Muscle of leg (tissue), 16 donors: ENCODE measurements at places on chromosomes 11 and 22. TPM values are rescaled to one million over a fixed set of nuclear protein-coding genes. Genes with fewer than 3 reads are reported as not detected.
A peak's percentile ranks its signal among the peaks of the same experiment; 100 is the strongest.

The CACNA1I gene
- total RNA-seq, result 0.04 TPM

The DDIAS gene
- 3.0 TPM for total RNA-seq

- no peak for DNase-seq
- peaks cover 2% of the 10 kb centered on the region for H3K4me1 ChIP-seq
- peaks cover 11% of the 10 kb centered on the region for H3K27me3 ChIP-seq
- H3K4me3 ChIP-seq, result no peak overlapping the region
- no peaks in the 10 kb centered on the region for H3K36me3 ChIP-seq
Measured at GRCh38 chr22:39913886-39914285, 13.0 kb downstream of the GRAP2 start.

DNA sequence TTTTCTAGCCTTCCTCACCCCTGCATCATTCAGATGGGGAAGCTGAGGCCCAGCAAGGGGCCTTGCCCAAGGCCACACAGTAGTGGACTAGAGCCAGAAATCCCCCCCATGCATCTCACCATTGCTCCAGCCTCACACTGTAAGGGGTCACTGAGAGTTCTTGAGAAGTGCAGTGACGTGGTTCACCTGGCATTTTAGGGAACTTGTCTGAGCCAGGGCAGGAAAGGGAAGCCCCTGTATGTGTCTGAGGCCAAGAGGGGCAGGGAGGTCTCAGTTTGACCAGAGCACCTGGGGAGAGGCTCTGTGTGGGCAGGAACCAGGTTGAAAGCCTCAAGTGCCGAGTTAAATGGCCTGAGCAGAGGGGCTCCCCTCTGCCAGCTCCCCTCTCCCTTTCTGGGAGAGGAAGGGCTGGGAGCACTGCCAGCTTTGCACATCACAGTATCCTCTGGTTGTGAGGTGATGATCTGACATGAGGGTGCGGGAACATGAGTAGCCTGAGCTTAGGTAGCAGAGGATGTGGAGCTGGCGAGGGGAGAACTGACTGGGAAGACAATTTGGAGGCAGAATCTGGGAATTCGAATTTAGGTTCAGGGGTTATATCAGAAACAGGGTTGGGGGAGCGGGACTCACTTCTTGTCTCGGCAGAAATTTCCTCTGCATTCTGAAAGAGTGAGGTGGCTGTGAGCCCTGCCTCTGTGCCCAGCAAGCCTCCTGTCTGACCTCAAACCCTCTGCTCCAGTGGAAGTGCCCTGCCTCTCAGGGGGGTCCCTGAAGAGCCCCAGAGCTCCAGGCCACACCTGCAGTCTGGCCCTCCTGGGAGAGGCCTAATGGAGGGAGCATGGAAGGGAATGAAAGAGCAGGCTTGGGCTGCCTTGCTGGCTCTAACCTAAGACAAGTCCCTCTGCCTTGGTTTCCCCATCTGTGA, 14.6 kb downstream of the ARHGEF17 start:
- peaks cover 58% of the 10 kb centered on the region for H3K4me1 ChIP-seq
- H3K27me3 ChIP-seq, result no peaks in the 10 kb centered on the region
- H3K4me3 ChIP-seq, result no peak overlapping the region
- DNase-seq, result peak; percentile 51
- H3K27ac ChIP-seq, result peak overlapping the region; percentile 87
- peaks cover 20% of the 10 kb centered on the region for H3K36me3 ChIP-seq

DNA sequence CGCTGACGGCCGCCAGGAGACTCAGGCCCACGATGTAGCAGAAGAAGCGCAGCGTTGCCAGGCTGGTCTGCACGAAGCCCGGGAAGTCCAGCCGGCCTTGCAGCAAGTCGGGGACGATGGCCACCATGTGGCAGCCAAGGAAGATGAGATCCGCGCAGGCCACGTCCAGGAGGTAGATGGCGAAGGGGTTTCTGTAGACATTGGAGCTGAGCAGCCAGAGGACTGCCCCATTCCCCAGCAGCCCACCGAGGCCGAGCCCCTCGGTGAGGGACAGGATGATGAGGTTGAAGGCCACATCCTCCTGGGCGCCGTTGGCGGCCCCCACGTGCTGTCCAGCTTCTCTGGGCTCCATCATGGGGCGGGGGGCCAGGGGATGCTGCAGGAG, 3.8 kb downstream of the MRGPRE start:
- no peak overlapping the region for H3K27ac ChIP-seq
- no peak overlapping the region for H3K4me3 ChIP-seq
- H3K4me1 ChIP-seq, result no peaks in the 10 kb centered on the region
- peaks cover 44% of the 10 kb centered on the region for H3K27me3 ChIP-seq
- no peaks in the 10 kb centered on the region for H3K36me3 ChIP-seq
- DNase-seq, result no peak

The CCDC87 gene
- total RNA-seq, result 0.09 TPM

- no peak overlapping the region for H3K4me3 ChIP-seq
- DNase-seq, result peak; percentile 61
- H3K36me3 ChIP-seq, result no peaks in the 10 kb centered on the region
- no peaks in the 10 kb centered on the region for H3K4me1 ChIP-seq
- H3K27me3 ChIP-seq, result peaks cover 5% of the 10 kb centered on the region
Measured at GRCh38 chr11:116466801-116467200, 306.0 kb downstream of the BUD13 start.

- peaks cover 2% of the 10 kb centered on the region for H3K4me1 ChIP-seq
- DNase-seq, result no peak
- peaks cover 36% of the 10 kb centered on the region for H3K27me3 ChIP-seq
- H3K27ac ChIP-seq, result no peak overlapping the region
Measured at GRCh38 chr22:43407591-43407990, 4.2 kb upstream of the MPPED1 start.

DNA sequence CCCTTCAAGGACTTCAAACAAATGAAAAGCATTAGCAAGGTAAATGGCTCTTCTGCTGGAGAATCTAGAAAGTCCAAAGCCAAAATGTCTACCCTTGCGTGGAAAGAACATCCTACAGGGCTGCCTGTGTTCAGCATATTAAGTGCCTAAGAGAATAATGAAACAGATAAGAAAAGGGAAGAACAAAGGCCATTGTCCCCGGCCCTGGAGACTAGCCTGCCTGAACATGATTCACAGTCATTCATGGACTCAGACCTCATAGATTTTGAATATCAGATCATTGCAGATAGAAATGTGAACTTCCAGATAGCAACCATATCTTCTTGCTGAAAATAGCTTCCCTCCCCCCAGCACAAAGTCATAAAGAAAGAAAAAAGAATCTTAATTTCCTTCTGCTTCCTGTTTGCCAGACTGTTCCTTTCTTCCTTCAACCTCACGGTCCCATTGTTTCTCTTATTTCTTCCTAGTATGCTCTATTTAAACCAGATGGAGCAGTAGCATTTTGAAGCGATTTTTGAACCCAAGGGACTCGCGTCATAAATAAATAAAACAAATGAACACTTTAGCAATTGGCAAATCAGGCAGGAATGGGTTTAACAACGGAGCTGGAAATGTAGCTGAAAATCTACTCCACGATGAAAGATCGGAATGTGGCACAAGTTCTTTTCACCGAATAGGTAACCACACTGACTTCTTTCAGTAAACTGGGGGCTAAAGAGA, 408.2 kb upstream of the CCDC90B start:
- H3K27me3 ChIP-seq, result no peaks in the 10 kb centered on the region
- H3K4me3 ChIP-seq, result no peak overlapping the region
- H3K36me3 ChIP-seq, result no peaks in the 10 kb centered on the region
- peak overlapping the region; percentile 45 for H3K27ac ChIP-seq
- peak; percentile 84 for DNase-seq

DNA sequence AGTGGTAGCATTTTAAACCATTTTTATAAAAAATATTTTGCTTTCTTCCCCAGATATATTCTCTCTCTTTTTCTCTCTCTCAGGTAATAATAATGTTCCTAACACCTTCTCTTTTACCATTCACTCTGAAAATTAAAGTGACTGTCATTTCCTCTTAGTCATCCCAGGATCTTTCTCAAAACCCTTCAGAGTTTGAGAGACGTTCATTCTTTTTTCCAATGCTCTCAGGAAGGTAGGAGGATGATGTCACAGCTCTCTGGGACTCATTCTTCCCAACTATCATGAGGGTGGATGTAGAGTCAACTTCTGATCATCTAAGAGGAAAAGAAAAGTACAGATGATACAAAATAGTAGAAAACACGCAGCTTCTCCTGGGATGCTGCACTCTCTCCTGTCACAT, 60.2 kb upstream of the CRTAM start:
- peaks cover 8% of the 10 kb centered on the region for H3K27me3 ChIP-seq
- no peak overlapping the region for H3K27ac ChIP-seq
- no peak overlapping the region for H3K4me3 ChIP-seq
- DNase-seq, result no peak

The GTSE1 gene
- total RNA-seq, result 4.4 TPM

DNA sequence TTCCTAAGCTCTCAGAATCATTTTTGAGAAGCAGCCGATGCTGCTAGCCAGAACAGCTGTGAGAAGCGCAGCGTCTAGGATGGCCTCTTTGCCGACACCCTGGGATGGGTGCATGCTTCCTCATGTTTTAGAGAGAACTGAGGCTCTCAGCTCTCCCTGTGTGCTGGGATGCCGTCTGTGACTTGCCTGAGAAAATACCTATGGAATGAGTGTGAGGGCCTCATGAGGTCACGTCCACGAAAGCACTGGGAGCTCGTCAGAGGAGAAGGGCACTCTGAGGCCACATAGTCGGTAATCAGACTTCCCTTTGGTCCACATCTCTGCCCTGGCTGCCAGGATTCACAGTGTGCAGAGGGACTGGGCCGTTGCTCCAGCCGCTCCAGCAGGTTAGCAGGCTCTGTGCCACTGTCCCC, 54.7 kb downstream of the MICAL3 start:
- no peaks in the 10 kb centered on the region for H3K27me3 ChIP-seq
- no peak overlapping the region for H3K4me3 ChIP-seq
- DNase-seq, result peak; percentile 68
- peaks cover 55% of the 10 kb centered on the region for H3K4me1 ChIP-seq
